ENCODE measurements at places on chromosomes 3 and 15. TPM values are rescaled to one million over a fixed set of nuclear protein-coding genes. Genes with fewer than 3 reads are reported as not detected.
A peak's percentile ranks its signal among the peaks of the same experiment; 100 is the strongest.

WNT5A gene
- total RNA-seq, result 8.9 TPM

OXSM gene
- total RNA-seq, result 11.1 TPM

- H3K4me3 ChIP-seq, result no peak overlapping the region
- no peaks in the 10 kb centered on the region for H3K36me3 ChIP-seq
- DNase-seq, result no peak
- no peak overlapping the region for H3K27ac ChIP-seq
- no peaks in the 10 kb centered on the region for H3K4me1 ChIP-seq
These were observed 223.0 kb upstream of the DPH6 start for GRCh38 chr15:35768949-35769348.

- no peaks in the 10 kb centered on the region for H3K36me3 ChIP-seq
- H3K27ac ChIP-seq, result no peak overlapping the region
- H3K27me3 ChIP-seq, result no peaks in the 10 kb centered on the region
- DNase-seq, result peak; percentile 36
- no peaks in the 10 kb centered on the region for H3K4me1 ChIP-seq
These were observed 5.3 kb downstream of the P2RY12 start for GRCh38 chr3:151379083-151379734.

GRCh38 chr3:160286231-160286630 is 61.0 kb downstream of the C3orf80 start:
- no peaks in the 10 kb centered on the region for H3K27me3 ChIP-seq
- H3K36me3 ChIP-seq, result no peaks in the 10 kb centered on the region
- no peak overlapping the region for H3K27ac ChIP-seq
- DNase-seq, result no peak
- H3K4me1 ChIP-seq, result no peaks in the 10 kb centered on the region

GRCh38 chr3:191380001-191380400 is 49.7 kb upstream of the UTS2B start:
- H3K27me3 ChIP-seq, result no peaks in the 10 kb centered on the region
- H3K4me3 ChIP-seq, result no peak overlapping the region
- H3K4me1 ChIP-seq, result no peaks in the 10 kb centered on the region
- DNase-seq, result no peak
- no peak overlapping the region for H3K27ac ChIP-seq
